ENCODE measurements at places on chromosomes 2 and 18. TPM values are rescaled to one million over a fixed set of nuclear protein-coding genes. Genes with fewer than 3 reads are reported as not detected.

- H3K27ac ChIP-seq = no peak overlapping the region
- H3K36me3 ChIP-seq = no peaks in the 10 kb centered on the region
- DNase-seq = no peak
- no peaks in the 10 kb centered on the region for H3K27me3 ChIP-seq
- peaks cover 15% of the 10 kb centered on the region for H3K4me1 ChIP-seq
Measured at GRCh38 chr2:176589287-176589686, 320.0 kb downstream of the MTX2 start.

GRCh38 chr2:127413782-127414637 is 4.2 kb upstream of the PROC start:
- no peak overlapping the region for H3K27ac ChIP-seq
- no peaks in the 10 kb centered on the region for H3K36me3 ChIP-seq
- H3K4me1 ChIP-seq = peaks cover 29% of the 10 kb centered on the region

DNA sequence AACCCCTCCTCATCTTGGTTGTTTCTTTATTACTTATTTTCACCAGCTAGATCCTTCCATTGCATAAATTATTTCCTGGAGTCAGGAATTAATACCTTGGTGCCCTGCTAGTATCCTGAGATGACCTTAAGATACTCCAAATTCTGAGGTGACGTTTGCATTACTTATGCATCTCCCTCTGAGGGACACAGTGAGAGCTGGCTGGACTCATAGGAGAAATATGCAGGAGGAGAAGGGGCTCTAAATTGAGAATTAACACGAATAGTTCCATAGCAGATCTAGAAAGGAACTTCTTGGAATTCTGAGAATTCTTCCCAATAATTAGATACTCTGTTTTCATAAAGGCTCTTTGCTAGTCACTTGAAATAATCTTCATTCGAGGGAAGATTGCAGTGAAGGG is 310.6 kb upstream of the ZEB2 start:
- no peak overlapping the region for H3K4me3 ChIP-seq
- no peak overlapping the region for H3K27ac ChIP-seq
- H3K4me1 ChIP-seq = peaks cover 3% of the 10 kb centered on the region
- no peaks in the 10 kb centered on the region for H3K27me3 ChIP-seq

FOXI3 gene
- total RNA-seq = not detected

CBLN2 gene
- total RNA-seq = 1.1 TPM
